Left lung (tissue), 14 donors: ENCODE measurements at places on chromosomes 7 and 10. TPM values are rescaled to one million over a fixed set of nuclear protein-coding genes. Genes with fewer than 3 reads are reported as not detected.

DNA sequence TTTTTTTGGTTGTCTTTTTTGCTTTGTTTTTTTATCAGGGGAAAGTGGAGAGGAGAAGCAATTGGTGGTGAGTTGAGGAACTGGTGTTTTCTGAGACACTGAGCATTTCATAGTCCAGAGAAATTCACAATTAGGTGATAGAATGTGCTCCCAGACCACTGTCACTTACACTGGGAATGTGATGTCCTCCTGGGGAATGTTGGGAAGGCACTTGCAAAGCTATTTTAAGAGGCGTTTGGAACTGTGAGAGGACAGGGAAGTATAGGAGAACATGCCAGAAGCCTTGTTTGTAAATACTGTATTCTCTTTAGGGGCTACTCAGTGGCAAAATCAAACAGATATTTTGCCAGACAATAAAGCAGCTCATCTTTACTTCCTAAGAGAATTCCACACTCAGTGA lies 16.0 kb downstream of the CHRM2 start:
- no peak overlapping the region for H3K27ac ChIP-seq
- DNase-seq = no peak
- no peaks in the 10 kb centered on the region for H3K27me3 ChIP-seq
- no peaks in the 10 kb centered on the region for H3K36me3 ChIP-seq

GRCh38 chr7:84207615-84208014 lies 13.0 kb upstream of the SEMA3A start:
- no peak overlapping the region for H3K27ac ChIP-seq
- DNase-seq = no peak
- H3K36me3 ChIP-seq = no peaks in the 10 kb centered on the region
- H3K4me3 ChIP-seq = no peak overlapping the region
- no peaks in the 10 kb centered on the region for H3K27me3 ChIP-seq
- no peaks in the 10 kb centered on the region for H3K4me1 ChIP-seq

- DNase-seq = no peak
- H3K36me3 ChIP-seq = no peaks in the 10 kb centered on the region
- no peak overlapping the region for H3K27ac ChIP-seq
- H3K4me1 ChIP-seq = no peaks in the 10 kb centered on the region
Observed at GRCh38 chr7:40733578-40733977, 598.8 kb downstream of the SUGCT start.

DNA sequence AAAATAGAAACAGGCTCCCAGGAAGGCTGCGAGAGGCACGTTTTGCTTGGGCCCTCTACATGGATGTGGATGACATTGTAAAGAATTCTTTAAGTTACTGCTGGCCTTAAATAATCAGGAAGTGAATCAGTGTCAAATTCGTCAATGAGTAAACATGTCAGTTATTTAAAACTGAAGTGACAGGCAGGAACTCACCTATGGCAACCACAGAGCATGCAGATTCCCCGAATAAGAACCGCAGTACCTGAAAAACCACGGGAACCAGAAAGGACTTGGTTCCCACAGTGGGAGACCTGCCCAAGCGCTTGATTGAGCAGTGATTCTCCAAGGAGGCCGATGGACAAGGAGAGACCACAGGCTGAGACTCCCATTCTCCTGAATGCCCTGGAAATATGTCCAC lies 351.2 kb upstream of the AKR1E2 start:
- H3K27me3 ChIP-seq = no peaks in the 10 kb centered on the region
- no peak overlapping the region for H3K27ac ChIP-seq
- DNase-seq = no peak
- no peaks in the 10 kb centered on the region for H3K36me3 ChIP-seq
- H3K4me1 ChIP-seq = no peaks in the 10 kb centered on the region

DNA sequence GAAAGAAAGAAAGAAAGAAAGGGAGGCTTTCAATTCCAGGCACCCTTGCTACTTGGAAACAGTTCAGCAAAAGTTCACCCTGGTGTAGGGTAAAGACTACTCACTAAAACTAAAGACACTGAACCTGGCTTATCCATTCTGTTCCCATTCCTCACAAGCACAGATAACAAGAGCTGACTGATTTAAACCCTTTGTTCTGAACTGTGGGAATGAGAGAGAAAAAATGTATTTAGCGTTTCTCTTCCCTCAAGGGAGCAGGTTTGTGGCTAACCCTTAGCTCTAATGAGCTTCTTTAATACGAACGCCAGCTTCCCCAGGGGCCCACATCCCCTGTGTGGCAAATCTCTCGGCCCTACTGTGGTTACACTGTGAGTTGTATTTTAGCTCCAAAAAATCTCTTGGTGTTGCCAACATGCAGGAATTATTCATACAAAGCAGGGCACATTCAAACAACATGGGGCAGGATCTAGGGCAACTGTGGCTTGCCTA lies 23.3 kb downstream of the PRTFDC1 start:
- H3K4me3 ChIP-seq = no peak overlapping the region
- H3K27me3 ChIP-seq = no peaks in the 10 kb centered on the region
- no peaks in the 10 kb centered on the region for H3K36me3 ChIP-seq
- DNase-seq = no peak
- H3K27ac ChIP-seq = no peak overlapping the region
- H3K4me1 ChIP-seq = no peaks in the 10 kb centered on the region

DNA sequence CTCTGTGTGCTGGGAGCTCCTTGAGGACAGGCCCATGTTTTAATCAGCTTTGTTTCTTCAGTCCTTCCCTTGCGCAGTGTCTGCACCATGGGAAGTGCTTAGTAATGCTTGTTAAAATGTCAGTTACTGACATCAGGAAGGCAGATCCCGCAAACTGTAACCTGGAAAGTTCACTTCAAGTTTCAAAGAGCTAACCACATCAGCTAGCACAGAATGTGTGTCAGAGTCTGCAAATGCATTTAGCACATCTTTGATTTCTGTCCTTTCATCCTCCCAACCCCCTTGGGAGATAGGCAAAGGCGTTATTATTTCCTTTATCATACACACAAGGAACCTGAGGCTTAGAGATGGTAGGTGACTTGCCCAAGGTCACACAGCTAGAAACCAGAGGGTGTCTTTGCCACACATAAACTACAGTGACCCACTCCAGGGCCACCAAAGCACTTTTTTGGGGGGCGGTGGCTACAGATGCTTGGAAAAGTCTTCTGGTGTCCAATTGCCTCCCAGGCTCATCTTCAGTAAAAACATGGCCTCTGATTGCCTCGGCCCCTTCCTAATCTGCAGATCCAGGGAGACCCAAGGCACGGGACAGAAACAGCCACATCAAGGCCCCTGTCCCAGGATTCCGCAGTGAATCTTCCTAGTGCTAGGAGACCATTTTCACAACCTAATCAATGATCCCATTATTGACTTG lies 116.2 kb upstream of the GPR26 start:
- H3K36me3 ChIP-seq = no peaks in the 10 kb centered on the region
- H3K4me3 ChIP-seq = no peak overlapping the region
- no peak for DNase-seq
- no peaks in the 10 kb centered on the region for H3K4me1 ChIP-seq
- H3K27me3 ChIP-seq = peaks cover 48% of the 10 kb centered on the region

GRCh38 chr7:69177941-69178494 lies 420.3 kb upstream of the AUTS2 start:
- H3K36me3 ChIP-seq = no peaks in the 10 kb centered on the region
- H3K27ac ChIP-seq = no peak overlapping the region
- DNase-seq = no peak
- no peak overlapping the region for H3K4me3 ChIP-seq
- peaks cover 3% of the 10 kb centered on the region for H3K4me1 ChIP-seq
- no peaks in the 10 kb centered on the region for H3K27me3 ChIP-seq

- no peaks in the 10 kb centered on the region for H3K36me3 ChIP-seq
- H3K4me3 ChIP-seq = no peak overlapping the region
- H3K4me1 ChIP-seq = no peaks in the 10 kb centered on the region
- no peak overlapping the region for H3K27ac ChIP-seq
Observed at GRCh38 chr10:94279835-94280709, 82.7 kb downstream of the NOC3L start.

DNA sequence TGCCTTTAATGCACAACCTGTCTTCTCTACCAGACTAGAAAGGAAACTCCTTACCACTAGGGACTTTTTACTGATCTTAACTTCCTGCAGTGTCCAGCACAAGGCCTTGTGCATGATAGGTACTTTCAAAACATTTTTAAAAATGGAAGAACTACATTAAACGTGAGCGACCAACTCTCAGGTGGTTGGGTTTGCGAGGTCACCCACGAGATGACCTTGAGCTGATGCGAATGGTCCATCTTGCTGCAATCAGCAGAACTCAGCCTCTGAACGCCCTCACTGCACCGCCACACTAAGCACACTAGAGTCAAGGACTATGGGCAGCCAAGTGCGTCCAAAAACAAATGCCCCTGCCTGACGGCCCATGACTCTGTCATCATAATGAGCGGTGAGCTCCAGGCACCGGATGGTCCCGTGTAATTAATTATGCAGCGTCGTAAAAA lies 34.9 kb upstream of the PTF1A start:
- no peak for DNase-seq
- no peak overlapping the region for H3K27ac ChIP-seq
- no peaks in the 10 kb centered on the region for H3K36me3 ChIP-seq
- peaks cover 35% of the 10 kb centered on the region for H3K27me3 ChIP-seq
- no peak overlapping the region for H3K4me3 ChIP-seq
- H3K4me1 ChIP-seq = peaks cover 5% of the 10 kb centered on the region

GRCh38 chr10:119665901-119666708 lies 14.9 kb downstream of the BAG3 start:
- H3K27ac ChIP-seq = no peak overlapping the region
- H3K27me3 ChIP-seq = no peaks in the 10 kb centered on the region
- no peaks in the 10 kb centered on the region for H3K36me3 ChIP-seq
- no peak overlapping the region for H3K4me3 ChIP-seq

- no peaks in the 10 kb centered on the region for H3K27me3 ChIP-seq
- no peak for DNase-seq
- H3K4me3 ChIP-seq = peak overlapping the region; percentile 5
- H3K36me3 ChIP-seq = no peaks in the 10 kb centered on the region
Observed at GRCh38 chr7:4738711-4739527, 36.5 kb upstream of the AP5Z1 start.

GRCh38 chr7:157469181-157470016 lies 132.6 kb downstream of the DNAJB6 start:
- H3K36me3 ChIP-seq = no peaks in the 10 kb centered on the region
- H3K4me3 ChIP-seq = no peak overlapping the region
- no peaks in the 10 kb centered on the region for H3K4me1 ChIP-seq
- peaks cover 50% of the 10 kb centered on the region for H3K27me3 ChIP-seq
- no peak overlapping the region for H3K27ac ChIP-seq
- DNase-seq = no peak

DNA sequence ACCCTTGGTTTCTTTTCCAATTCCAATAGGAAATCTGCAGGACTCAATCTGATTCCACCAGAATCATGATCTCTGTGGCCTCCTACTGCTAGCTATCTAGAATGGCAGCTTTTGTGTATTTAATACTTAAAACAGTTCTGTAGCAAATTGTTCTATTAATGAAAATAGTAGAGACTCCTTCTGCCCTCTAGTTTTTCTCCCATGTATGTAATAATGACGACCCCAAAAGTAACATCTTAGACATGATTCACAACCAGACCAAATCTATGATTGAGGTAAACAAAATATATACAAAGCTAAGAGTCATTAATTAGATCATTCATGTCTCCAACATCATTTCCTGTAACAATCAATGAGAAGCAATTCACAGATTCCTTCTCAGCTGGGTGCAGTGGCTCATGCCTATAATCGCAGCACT lies 259.1 kb upstream of the MKLN1 start:
- H3K27ac ChIP-seq = no peak overlapping the region
- H3K27me3 ChIP-seq = no peaks in the 10 kb centered on the region
- H3K4me3 ChIP-seq = no peak overlapping the region
- DNase-seq = no peak

DNA sequence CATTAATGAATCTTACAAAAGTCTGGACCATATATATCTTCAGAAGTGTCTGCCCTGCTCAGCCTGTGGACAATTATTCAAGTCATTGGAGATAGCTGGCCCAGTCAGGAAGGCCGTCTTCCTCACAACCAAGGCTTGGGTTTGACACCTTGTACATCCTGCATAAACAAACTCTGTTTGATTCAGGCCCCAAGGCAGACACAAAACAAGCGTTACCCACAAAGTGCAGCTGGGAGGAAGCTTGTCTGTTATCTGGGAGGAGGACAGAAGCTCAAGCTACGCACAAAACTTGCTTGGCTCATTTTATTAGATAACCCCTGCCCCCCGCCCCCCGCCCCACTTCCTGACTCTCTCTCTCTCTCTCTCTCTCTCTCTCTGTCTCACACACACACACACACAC lies 166.9 kb upstream of the WDR11 start:
- no peak for DNase-seq
- H3K36me3 ChIP-seq = no peaks in the 10 kb centered on the region
- no peaks in the 10 kb centered on the region for H3K4me1 ChIP-seq
- no peak overlapping the region for H3K4me3 ChIP-seq
- no peak overlapping the region for H3K27ac ChIP-seq

DNA sequence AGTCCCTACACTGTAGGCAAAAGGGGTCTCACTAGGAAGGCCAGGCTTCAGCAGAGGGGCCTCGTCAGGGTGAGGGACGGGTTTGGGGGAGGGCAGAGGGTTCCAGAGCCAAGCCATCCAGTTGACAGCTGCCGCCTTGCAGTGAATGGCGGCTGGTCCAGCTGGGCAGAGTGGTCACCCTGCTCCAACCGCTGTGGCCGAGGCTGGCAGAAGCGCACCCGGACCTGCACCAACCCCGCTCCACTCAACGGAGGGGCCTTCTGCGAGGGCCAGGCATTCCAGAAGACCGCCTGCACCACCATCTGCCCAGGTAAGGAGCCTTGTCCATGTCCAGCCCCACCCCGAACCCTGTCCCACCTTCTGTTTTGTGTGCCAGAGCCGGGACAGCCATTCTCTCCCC lies 31.6 kb upstream of the SLC29A3 start:
- H3K36me3 ChIP-seq = peaks cover 26% of the 10 kb centered on the region
- H3K27me3 ChIP-seq = no peaks in the 10 kb centered on the region
- H3K4me1 ChIP-seq = no peaks in the 10 kb centered on the region
- no peak overlapping the region for H3K4me3 ChIP-seq
- no peak overlapping the region for H3K27ac ChIP-seq
- DNase-seq = peak; percentile 67

DNA sequence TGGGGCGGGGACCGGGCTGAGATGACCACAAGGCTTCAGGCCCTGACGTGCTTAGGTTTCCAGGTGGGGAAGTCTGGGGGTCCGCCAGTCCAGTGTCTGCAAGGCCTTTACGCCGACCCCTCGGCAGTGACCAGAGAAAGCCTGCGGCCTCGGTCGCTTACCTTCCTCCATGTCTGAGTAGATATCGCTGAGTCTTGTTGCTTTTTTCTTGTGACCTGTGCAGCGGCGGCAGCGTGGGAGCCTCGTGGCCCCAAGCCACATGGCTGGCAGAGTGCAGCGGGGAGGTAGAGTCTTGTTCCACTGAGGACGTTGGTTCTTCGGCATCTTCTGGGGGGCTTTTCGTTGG lies 329 bp downstream of the NOLC1 start:
- peaks cover 44% of the 10 kb centered on the region for H3K4me1 ChIP-seq
- no peaks in the 10 kb centered on the region for H3K27me3 ChIP-seq
- DNase-seq = no peak
- H3K4me3 ChIP-seq = peak overlapping the region; percentile 93
- peak overlapping the region; percentile 91 for H3K27ac ChIP-seq

LLCFC1 gene
- total RNA-seq = not detected

CPA2 gene
- total RNA-seq = not detected

CAMK2G gene
- total RNA-seq = 36.6 TPM

CHAT gene
- total RNA-seq = not detected

ZNF107 gene
- total RNA-seq = 3.8 TPM
